ENCODE measurements at places on chromosomes 6 and 20.

DNA sequence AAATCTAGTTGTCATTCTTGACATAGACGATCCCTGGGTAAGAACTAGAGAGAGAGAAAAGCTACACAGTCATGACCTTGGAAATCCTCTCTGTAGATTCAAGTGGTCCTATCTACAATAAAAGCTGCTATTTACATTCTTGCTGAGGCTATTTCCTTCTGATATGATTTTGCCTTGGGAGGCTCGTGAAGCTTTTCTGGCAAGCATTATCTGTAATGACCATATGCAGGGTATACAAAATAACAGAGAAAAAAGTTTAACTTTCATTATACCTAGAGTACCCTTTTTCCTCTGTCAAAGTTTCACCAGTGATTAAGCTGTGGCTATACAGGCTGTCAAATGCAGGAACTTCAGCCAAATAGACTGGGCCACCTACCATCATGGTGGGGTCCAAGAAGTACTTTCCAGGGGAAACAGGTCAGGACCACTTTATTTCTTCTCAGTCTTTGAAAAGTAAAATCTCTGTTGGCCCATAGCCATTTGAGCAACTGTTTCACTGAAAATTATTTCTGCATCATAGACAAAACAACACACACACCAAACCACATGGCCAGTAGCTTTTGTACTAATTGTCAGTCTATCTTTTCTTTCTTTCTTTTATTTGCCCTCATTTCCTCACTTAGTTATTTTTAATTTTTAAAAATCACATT is 677.0 kb upstream of the ID4 start:
- no peak for DNase-seq

GRCh38 chr20:43458422-43458924 is 777 bp downstream of the SRSF6 start:
- no peak for DNase-seq

- no peak for DNase-seq
Observed at GRCh38 chr6:89217299-89217910, at the start of gene GABRR1. GABRR1 (minus strand) TSS chr6:89217358; CDS start chr6:89217322, 36 bp downstream.

DNA sequence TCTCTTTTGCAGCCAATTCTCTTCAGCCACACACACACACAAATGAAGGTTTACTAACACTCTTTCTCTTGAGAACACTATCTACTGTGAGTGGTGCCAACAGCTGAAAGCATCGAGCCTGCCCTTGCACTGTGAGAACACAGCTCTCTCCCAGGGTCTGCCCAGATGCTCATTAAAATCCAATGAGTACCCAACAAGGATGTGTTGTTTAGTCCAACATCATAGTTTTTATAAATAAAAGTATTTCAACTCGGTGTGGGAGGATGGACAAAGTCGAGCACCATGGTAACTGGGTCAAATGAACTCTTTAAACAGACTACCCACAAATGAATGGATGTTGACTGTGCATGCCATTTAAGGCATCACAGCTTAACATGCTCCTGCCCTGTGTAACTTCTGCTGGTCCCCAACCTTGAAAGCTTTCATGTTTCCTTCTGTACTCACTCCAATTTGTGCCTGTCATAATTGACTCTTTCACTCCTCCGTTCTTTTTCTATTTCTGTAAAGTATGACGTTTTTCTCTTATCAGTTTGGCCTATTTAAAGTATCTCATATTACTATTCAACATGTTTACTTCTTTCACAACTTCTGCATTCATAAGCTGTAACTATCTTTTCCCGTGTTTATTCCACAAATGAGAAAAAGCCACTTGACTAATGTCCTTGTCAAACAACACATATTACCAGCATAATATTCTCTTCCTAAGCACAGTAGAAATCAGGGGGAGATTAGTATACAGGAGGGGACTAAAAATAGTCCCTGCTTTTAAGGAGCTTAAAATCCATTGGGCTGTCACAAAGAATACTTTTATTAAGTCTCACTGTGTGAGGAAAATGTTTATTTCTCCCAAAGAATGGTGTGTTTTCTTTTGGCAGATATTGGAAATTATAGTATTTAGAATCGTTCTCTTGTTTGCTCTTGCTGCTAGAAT is 215.4 kb downstream of the RFPL4B start:
- no peak for DNase-seq

DNA sequence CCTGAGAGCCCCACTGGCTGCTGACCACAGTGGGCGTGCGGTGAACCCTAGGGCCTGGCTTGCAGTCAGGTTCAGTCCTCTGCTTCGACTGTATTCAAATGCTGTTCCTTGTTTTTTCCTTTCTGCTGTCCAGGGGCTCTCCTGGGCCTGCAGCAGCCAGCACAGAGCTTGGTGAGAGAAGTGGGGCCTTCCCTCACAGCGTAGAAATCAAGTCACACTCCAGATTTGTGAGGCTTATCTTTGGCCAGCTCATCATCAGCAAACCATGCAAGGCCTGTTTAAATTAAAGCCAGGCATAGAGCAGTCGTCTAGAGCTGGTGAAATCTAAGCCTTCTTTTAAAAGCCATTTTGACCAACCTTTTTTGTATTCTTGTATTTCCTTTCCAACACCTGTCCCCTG is 8.4 kb downstream of the FAM120B start:
- no peak for DNase-seq

DNA sequence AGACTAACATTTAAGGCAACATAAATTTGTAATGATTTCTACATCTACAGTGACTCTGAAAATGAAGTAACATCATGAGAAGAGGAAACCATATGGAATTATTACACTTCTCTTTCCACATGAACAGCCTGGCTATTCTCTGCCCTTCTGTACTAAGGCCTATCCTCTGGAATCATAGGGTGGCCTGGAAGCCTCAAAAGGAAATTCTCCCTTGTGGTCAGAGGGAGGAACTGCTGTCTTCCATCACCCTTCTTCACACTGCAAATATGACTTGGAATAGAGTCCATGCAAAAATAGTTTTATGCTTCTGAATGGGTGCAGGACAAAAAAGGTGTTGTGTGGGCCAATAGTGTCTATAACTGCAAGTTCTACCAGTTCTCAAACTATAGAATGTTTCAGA is 44.6 kb upstream of the SH3BGRL2 start:
- no peak for DNase-seq

GRCh38 chr20:62277253-62277652 is 25.5 kb upstream of the ADRM1 start:
- no peak for DNase-seq

- no peak for DNase-seq
Observed at GRCh38 chr20:4100679-4101078, 85.3 kb upstream of the RNF24 start.

- peak; percentile 73 for DNase-seq
Observed at GRCh38 chr20:38893565-38894090, 32.6 kb upstream of the FAM83D start.

DNA sequence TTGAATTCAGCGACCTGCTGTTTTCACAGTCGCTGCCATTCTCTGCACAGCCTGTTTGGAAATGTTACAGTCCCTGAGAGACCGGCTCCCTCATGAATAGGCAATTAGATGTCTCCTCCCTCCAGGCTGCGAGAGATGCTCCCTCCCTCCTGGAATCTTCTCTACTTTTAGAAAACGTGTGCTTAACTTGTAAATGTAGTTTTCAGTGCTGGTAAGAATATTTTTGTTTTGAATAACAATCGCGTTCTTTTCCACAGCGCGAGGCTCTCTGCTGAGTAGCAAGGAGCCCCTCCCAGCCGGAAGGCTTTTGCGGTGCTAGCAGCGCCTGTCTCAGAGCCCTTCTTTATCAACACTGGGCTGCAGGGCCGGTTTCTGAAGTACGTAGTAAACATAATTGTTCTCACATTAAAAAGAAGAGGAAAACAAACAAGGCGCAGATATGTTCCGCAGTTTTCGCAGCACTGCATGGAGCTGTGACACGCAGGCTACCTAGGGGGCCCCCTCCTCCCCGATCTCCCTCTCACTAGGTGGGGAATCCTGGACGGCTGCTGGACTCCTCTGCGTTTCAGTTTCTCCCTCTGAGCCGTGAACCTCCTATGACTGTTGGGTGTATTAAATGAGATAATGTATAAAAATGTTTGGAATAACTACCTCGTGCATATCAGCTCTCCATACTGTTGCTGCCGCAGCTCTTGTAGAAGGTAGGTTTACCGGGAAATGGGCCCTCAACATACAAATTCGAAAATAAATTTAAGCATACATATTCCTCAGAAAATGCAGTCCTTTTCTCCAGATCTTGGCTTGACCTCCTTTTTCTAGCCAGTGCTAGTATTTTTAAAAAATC is 79.0 kb upstream of the SPACA1 start:
- no peak for DNase-seq

DNA sequence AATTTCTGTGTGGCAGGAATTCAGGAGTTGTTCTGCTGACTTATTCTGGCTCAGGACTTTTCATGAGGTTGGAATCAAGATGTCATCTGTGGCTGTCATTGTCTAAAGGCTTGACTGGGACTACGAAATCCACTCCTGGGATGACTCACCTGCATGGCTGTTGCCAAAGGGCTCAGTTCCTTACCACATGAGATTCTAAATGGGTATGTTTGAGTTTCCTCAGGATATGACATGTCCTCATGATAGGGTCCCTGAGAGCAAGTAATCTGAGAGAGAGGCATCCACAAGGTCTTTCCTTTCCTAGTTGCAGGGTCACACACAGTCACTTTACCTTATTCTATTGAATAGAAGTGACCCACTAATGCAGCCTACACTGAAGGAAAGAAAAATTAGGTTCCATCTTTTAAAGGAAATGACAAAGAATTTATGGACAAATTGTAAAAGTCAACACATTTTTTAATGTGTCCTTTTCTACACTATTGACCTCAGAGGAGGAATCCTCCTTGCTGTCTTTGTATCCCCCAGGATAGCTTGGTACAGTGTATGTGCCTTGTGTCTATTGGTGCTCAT is 1025.0 kb upstream of the GJE1 start:
- no peak for DNase-seq

GRCh38 chr6:146950351-146950835 is 253.8 kb upstream of the STXBP5 start:
- no peak for DNase-seq

GRCh38 chr6:55980627-55981211 is 105.3 kb upstream of the BMP5 start:
- DNase-seq: peak; percentile 14

GRCh38 chr6:10977231-10977968 is 66.7 kb downstream of the ELOVL2 start:
- no peak for DNase-seq

GRCh38 chr20:64103871-64104666 is 3.3 kb downstream of the NPBWR2 start:
- no peak for DNase-seq

DNA sequence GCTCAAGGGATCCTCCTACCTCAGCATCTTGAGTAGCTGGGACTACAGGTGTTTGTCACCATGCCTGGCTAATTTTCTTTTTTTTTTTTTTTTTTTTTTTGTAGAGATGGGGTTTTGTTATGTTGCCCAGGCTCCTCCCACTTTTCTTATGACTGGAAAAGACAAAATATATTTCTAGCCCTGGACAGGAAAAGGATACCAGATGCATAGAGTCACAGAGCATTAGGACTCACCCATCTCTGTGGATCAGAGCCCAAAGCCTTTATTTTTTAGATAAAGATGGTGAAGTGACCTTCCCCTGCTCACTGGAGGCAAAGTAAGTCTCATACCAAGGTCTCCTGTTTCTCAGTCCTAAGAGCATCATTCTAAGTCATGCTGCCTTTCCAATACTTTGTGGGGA is 3.4 kb downstream of the TRIM10 start:
- no peak for DNase-seq

DNA sequence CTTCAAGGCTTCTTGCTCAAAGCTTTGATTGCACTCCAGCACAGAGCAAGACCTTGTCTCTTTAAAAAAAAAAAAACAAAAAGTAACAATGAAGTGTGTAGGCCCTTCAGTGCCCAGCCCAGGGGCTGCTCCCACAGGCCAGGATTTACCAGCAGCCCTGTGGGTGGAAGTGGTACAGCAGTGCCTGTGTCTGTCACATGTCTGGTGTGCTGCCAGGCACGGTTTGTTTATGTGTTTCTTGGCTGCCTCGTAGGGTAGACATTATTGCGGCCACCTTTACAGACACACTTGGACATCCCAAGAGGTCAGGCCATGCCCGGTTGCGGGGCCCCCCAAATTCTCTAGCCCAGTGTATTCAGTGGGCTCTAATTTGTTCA is 12.7 kb downstream of the DYNLRB1 start:
- no peak for DNase-seq

DNA sequence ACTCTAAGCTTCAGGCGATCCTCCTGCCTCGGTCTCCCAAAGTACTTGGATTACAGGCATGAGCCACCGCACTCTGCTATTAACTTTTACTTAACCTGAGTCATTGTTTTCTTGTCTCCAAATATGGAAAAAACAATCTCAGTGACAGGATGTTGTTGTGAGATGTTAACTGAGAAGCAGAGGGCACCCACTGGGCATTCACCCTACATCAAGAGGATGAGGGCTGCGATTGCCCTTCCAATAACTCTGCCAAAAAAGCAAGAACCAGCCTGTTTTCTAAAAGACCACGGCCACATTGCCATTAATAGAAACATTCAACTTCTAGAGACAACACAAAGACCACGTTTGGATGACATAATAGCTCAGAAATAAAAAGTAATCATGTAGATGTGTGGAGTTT is 107.6 kb upstream of the SGK1 start:
- DNase-seq: no peak

DNA sequence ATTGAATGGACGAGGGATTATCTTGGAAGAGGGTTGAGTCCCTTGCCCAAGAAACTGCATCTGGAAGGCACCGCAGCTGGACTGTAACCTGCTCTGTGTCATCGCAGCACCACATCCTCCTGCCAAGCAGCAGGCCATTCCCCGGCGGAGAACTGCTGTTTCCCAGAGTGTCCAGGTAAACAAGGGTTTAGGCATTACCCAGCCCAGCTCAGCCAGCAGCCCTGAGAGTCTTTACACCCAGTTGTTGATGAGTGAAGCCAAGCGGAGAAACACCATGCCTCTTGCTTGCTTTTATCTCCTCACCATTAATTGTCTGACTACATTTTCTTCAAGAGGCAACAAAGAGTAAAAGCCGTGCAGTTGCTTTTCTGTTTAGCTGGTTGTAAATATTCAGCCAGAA is 104.1 kb downstream of the CDH4 start:
- DNase-seq: no peak

DNA sequence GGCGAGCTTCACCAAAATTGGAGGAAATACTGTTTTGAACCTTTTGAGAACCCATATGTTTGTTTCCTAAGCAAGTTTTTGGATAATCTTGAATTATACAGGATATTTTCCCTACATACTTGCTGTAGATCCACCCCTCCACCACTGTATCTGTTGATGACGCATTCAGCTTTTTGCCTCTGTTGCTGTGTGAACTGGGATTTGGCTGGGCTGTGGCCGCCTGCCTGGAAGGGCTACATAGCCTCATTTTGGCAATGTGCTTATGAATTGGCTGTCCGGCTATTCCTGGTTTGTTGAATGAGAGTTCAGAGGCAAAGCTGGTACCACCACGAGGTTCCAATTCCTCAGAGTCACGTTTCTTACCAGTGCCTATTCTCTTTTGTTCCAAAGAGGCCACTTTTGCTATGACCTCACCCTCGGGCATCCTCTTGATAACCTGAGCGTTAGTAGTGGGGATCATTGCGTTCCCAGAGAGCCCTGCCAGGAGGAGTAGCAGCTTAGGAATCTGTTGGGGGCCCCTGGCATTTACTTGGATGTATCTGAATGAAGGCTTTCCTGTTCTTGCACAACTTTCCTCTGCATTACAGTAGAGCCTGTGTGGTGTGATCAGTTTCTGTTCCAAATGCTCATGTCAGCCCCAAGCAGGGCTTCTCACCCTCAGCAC is 6.4 kb downstream of the FAM83D start:
- no peak for DNase-seq
